Stimulated activated naive CD8-positive, alpha-beta T cell treated with anti-CD3 and anti-CD28 coated beads, Interleukin-15, amount 100 ng/mL, for 72 hours (primary cell): ENCODE measurements at places on chromosomes 1 and 21.

DNA sequence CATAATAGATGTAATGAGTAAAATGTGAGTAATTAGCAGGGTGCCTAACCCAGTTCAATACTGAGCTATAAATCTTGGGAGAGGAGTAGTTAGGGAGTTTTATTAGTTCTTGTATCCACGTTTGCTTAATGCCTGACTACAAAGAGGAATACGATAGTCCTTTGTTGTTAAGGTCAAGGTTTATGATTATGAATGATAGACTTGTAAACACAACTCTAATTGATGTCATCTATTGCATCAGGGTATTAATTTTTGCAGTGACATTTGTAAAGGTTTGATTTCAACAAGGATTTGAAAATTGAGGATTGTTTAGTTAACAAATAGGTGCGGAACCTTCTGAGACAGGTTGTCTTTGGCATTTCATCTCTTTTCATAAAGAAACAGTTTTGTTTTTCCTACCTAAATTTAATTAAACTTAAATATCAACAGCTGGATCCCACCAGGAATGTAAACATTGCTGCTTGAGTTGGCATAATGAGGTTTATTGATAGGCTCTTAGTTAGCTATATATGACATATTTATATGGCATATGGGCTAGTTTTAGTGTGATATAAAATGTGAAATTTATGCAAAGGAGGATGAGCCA, 9.7 kb downstream of the SOAT1 start:
- DNase-seq: no peak

DNA sequence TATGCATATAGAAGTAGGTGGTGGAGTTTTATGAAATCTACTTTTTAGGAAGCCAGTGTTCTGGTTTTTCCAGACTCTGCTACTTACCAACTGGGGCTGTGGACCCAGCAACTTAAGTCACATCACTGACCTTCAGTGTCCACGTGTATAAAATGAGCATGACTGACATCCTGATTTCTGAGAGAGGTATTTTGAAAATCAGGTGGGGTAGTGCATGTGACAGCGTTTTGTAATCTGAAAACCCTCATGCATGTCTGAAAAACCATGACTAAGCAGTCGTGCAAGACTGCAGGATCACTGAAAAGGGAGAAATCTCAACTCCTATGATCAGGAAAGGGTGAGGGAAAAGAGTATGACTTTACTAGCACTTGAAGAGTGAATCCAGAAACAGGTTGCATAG, 26.1 kb downstream of the CR1L start:
- DNase-seq: no peak

DNA sequence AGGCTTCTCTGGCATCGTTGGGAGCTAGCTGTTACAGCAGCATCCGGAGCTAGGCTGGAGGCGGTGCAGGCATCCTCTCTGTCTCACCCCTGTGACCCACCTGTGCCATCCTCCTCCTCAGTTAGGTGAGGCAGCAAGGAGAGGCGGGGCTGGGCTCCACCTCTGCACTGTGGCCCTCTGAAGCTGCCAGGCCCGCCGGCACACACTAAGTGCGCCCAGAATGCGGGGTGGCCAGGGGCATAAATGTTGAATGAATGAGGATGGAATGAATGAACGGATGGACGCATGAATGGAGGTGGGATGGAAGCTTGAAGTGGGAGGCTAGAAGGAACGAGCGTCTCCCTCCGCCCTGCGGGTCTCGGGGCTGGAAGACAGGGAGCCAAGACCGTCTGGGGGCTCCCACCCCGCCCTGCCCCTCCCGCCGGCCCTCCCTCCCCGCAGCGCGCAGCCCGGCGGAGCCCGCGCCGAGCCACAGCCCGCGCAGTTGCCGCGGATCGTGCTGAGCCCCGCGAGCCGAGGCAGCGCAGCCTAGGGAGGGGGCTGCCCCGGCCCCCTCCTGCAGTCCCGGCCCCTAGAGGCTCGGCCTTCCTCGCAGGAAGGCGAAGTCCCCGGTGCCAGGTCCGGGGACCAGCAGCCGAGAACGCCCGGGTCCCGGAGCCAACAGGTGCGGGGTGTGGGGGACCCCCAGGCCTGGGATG, at the start of gene HCRTR1:
TSS of gene HCRTR1 (plus strand) at position 472 of the 698 bp plus-strand sequence. CDS start 1,504 bp downstream, outside the sequence.
- DNase-seq: no peak

DNA sequence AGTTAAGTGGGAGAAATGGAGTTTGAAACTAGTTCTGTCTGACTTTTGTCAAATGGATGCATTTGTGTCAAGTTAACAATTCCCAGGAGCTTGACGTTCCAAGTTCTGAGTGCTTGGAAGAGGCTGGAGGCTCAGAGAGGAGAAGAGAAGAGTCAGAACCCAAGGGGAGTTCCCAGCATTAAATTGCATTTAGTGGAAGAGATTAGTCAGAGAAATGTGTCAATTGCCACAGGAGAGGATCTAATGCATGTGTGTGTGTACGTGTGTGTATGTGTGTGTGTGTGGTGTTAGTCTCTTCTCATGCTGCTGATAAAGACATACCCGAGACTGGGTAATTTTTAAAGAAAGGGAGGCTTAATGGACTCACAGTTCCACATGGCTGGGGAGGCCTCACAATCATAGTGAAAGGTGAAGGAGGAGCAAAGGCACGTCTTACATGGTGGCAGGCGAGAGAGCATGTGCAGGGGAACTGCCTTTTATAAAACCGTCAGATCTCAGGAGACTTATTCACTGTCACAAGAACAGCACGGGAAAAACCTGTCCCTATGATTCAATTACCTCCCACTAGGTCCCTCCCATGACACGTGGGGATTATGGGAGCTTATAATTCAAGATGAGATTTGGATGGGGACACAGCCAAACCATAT, 101.5 kb upstream of the TMEM51 start:
- DNase-seq: no peak

- no peak for DNase-seq
Measured at GRCh38 chr1:113307771-113308445, 82.4 kb upstream of the MAGI3 start.

GRCh38 chr1:236734141-236734765, 48.0 kb downstream of the ACTN2 start:
- no peak for DNase-seq

DNA sequence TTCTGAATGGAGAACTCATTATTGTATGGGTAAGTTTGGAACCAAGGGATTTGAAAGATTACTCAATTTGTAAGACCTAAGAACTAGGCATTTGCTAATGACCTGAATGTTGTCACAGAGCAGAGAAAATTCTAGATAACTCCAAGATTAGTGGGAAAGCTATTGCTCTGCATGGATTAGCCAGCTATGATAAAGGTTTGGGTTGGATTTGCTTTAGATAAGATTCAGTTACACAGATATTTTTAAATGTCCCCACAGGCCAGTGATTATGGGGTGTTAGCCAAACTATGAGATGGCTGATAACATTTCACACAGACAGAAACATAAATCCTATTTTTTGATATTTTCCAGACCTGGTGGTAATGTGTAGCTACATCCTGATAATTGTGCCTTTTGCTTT, 88.2 kb downstream of the NTPCR start:
- no peak for DNase-seq

DNA sequence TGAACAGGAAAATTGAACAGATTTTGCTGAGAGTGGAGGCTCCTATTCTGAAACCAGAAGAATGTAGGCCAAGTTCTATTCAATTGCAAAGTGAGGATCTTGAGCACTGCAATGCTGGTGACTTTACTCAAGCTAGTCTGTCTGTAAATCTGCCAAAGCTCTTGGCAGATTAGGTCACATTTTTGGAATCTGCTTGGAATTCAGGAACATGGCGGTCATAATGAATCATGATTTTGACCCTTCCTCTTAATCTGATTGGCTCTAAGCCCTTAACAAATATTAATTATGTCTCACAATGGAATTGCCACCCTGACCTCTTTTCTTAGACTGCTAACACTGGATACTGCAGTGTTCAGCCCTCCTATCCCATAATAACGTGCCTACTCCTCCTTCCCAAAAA, 7.2 kb upstream of the GNG12 start:
- no peak for DNase-seq

DNA sequence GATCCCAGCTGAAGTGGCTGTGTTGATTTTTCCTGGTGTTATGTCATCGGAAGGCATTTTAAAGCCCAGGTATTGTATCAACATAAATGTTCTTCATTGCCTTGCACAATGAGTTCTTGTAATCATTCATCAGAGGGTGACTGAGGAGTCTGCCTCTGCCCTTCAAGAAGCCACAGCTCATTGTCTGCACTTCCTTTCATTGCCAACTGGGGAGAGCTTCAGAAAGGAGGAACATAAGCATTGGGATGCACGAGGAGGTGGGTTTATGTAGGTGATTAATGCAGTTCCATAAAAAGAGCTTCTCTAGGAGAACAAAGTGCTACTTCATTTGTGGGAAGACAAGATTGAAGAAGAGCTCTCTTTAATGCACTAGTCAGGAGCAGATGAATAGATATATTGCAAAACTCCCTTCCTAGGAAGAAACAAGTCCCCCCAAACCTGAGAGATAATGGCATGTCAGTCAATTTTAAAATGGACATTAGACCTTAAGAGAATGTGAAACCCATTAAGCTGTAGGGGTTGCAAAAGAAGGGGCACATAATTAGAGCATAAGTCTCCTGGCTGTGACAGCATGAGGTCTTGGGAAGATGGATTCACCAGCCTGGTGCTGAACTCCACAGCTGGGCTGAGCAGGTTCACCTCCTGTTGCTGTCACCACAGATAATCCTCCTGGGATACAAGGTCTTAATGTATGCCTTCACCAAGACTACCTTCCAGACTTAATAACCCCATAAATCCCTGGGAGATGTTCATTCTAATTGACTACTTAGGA, 124.6 kb downstream of the BACH1 start:
- DNase-seq: no peak

- no peak for DNase-seq
Measured at GRCh38 chr1:241939798-241940197, 17.8 kb upstream of the BECN2 start.

DNA sequence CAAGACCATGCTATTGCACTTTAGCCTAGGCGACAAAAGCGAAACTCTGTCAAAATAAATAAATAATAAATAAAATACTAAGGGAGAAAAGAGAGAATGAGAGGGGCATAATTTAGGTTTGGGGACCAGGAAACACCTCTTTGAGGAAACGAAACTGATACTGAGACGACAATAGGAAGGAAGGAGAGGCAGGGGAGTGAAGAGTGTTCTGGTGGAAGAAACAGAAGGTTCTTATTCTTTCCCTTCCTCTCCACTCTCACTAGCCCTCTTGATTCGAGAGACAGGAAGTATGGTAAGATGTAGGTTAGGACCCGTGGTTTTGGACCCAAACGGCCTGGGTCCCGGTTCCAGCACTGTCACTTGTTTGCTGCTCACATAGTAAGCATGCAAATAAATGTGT, 1.6 kb upstream of the NKAIN1 start:
- no peak for DNase-seq

- DNase-seq: no peak
Measured at GRCh38 chr21:32356874-32357395, 35.9 kb downstream of the URB1 start.

GRCh38 chr1:239436286-239436685, 49.9 kb downstream of the CHRM3 start:
- DNase-seq: no peak

DNA sequence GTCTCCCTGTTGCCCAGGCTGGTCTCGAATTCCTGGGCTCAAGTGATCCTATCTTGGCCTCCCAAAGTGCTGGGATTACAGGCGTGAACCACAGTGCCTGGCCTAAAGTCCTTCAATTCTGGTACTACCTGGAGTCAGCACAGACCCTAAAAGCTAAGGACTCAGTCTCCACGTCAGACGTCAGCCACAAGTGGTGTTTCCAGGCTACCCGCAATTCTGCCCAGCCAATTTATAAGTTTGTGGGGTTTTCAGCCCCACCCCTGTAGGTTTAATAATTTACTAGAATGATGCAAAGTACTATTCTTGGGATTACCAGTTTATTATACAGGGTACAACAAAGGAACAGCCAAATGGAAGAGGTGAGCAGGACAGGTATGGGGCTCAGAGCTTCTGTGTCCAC, 10.6 kb upstream of the DIP2A start:
- DNase-seq: no peak

- no peak for DNase-seq
Measured at GRCh38 chr1:25795211-25795610, 4.8 kb upstream of the SELENON start.

DNA sequence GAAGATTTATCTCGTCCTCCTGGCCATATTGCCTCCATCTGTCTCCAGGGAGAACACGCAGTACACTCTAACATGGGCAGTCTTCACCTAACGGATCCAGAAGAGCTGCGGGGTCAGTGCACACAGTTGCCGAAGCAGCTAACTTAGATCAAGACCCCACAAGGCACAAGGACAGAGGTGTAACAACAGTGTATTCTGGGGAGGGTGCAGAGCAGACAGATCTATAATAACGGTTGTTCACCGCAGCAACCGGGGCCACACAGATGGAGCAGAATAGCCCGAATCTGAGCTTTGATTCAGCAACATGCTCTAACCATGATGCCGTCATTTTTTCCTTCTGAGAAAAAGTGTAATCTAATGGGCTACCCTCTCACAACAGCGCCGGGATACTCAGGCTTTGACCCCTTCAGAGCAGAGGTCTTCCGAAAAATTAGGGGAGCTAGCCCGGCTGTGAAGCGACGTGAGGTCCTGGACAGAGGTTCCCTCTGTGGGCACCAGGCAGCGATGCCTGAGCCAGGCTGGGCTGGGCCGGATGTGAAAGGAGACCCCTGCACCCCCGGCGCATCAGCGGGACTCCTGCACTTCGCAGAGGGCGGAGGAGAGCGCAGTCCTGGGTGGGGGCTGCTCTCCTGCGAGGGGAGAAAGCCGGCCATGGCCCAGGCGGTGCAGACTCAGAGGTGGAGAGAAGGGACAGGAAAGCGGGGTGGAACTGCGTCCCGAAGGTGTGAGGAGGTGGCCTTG, 57.5 kb downstream of the BCL9 start:
- DNase-seq: peak; percentile 53

DNA sequence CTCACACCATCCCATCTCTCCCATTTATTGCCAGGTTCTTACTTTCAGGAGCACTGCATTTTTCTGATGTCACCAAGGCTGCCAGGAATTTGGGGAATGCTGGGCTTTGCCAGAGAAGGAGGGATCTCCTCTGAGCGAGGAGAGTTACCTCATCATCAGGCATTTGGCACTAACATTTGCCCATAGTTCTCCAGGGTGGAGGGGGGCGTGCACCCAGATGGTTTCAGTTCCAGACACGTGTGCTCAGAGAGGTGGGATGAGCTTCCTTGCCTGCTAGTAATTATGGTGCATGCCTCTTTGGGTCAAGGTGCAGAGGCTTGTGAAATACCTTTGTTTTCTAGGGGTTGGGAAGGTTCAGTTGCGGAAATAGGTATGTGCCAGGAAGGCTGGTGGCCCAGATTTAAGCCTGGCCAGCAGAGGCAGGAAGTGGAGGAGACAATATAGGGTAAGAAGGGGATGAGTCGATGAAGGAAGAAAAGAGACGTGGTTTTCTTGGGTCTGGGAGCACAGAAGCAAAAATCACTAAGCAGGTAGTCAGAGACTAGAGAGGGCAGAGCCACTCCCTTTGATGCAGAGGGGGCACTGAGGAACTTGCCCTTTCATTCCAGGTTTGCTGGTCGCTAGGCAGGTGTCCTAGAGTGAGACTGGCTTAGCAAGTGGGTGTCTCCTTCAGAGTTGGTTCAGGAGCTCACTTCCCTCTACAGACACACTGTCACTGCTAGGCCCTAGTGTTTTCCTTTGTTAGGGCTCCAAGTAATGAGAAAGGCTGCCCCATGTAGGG, 7.2 kb downstream of the TUFT1 start:
- no peak for DNase-seq

GRCh38 chr1:178806665-178807300, 64.1 kb downstream of the ANGPTL1 start:
- no peak for DNase-seq
